ENCODE measurements at places on chromosomes 6 and 20.

GRCh38 chr6:89610149-89610642, 28.4 kb downstream of the LYRM2 start:
- peak; percentile 32 for DNase-seq

GRCh38 chr20:10430000-10430466, 4.0 kb downstream of the MKKS start:
- DNase-seq = no peak

DNA sequence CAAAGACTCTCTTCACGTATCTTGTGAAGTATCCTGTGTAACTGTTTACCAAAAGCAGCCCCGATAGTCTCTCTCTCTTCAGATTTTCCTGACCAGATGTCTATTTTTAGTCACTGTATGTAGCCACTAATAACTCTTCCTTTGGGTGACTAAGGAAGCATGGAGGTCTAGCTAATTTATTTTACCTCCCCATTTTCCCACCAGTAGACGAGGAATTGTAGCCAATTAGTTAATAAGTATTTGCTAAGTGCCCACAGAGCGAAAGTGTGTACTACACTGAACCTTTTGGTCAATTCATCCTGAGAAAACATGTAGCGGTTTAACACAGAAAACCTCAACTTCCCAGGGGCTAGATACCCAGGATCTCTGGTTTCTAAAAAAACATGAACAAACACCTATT, 180.6 kb downstream of the TBX18 start:
- peak; percentile 21 for DNase-seq

- DNase-seq = peak; percentile 67
Measured at GRCh38 chr6:156017838-156018237, 562.2 kb upstream of the NOX3 start.

DNA sequence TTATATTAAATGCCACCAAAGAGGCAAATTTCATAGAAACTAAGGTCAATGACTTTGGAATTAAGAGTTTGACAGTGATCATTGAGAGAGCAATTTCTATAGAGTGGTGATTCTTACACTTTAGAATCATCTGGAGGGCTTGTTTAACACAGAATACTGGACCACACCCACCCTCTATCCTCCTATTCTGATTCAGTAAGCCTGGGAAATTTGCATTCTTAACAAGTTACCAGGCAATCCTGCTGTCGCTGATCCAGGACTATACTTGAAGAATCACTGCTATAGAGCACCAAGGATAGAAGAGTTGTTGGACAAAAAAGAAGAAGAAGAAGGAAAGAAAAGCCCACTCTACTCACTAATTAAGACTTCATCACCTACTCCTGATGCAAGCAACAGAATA, 21.3 kb upstream of the TBX18 start:
- peak; percentile 42 for DNase-seq

GRCh38 chr6:167108278-167108677, 14.6 kb upstream of the CCR6 start:
- DNase-seq = no peak

- DNase-seq = no peak
Measured at GRCh38 chr6:121884620-121885019, 449.2 kb downstream of the GJA1 start.

DNA sequence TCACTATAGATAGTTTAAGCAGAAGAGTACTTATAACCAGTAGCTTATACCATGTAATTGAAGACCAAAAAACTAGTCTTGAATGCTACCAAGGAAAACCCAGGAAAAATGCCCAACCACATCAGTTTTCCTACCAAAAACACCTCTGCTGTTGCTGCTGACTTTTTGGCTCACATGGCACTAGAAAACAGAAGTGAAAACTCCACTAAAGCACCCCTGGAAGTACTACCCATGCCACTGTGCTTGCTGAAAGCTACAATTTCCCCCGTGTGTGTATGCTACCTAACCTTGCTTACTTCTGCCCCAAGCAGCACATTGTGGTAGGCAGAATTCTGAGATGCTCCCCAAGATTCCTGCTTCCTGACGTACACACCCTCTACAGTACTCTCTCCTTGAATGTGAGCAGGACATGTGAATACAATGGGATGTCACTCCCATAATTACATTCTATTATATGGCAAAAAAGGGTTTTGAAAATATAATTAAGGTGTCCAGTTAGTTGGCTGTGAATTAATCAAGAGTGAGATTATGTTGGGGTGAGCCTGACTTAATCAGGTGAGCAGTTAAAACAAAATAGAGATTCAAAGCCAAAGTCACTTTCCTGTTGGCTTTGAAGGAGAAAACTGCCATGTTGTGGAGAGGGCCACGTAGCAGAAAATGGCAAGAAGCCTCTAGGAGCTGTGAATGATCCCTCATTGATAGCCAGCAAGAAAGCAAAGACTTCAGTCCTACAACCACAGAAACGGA, 209.8 kb upstream of the MARCKS start:
- no peak for DNase-seq

GRCh38 chr6:132751306-132751705, 6.4 kb downstream of the VNN2 start:
- no peak for DNase-seq

DNA sequence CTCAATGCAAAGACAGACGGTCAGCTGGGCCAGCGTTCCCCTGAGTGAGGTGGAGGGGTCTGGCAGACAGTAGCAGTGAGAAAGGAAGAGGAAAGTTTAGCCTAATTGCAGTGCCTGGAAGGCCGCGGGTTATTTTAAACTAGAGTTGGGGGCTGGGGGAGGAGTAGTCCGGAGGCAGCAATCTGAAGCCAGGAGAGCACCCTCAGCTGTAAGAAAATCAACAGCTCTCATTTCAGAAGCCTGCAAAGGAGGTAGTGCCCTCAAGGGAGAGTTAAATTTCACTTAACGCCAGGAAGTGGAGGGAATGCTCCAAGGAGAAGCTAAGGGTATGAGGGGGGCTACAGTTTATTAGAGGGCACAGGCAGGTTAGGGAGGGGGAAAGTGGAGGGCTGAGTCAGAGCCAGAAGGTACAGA, 26.9 kb downstream of the RING1 start:
- DNase-seq = no peak

Measured in fibroblast of skin of right quadriceps (primary cell).